Tibial nerve (tissue), 4 donors: ENCODE measurements at places on chromosomes 1 and 21.
A peak's percentile ranks its signal among the peaks of the same experiment; 100 is the strongest.

GRCh38 chr1:163213626-163214025 is 10.9 kb upstream of the RGS5 start:
- no peak for DNase-seq

GRCh38 chr1:232016616-232017015 is 390.0 kb downstream of the DISC1 start:
- no peak for DNase-seq

- no peak for DNase-seq
Observed at GRCh38 chr1:22287273-22287672, 144.4 kb upstream of the WNT4 start.

DNA sequence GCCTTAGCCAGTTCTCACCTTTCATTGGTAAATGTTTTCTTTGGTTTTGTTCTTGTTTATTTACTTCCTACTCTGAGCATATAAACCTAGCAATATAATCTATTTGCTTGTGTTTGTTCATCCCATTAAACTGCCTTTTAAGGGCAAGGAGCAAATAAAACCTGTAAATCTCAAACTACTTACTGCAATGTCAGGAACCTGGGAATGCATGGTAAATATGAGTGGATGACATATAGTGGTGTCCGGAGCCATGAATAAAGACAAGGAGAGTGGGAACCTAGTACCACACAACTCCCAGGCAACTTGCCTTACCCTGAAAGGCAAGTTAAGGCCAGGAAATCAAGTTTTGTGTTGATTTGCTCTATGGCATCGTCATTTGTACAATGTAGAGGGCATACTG is 1133.7 kb upstream of the NCAM2 start:
- no peak for DNase-seq

DNA sequence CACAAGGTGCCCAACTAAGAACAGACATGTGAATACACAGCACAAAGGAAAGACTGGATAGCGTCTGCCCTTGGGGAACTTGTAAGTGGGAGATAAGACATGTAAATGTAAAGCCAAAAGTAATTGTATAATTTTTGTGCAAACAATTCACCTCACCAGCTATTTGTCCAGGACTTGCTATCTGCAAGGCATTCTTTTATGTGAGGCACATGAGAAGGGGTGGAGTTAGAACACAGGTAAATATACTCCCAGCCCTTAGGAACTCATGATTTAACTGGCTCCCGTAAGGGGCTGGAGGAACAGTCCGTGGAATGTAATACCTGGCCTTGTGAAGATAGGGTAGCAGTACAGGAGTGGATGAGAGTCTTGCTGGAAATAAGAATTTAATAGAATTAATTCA is 61.3 kb downstream of the CDK18 start:
- no peak for DNase-seq

- no peak for DNase-seq
Observed at GRCh38 chr1:175179837-175180590, 12.6 kb downstream of the KIAA0040 start.

DNA sequence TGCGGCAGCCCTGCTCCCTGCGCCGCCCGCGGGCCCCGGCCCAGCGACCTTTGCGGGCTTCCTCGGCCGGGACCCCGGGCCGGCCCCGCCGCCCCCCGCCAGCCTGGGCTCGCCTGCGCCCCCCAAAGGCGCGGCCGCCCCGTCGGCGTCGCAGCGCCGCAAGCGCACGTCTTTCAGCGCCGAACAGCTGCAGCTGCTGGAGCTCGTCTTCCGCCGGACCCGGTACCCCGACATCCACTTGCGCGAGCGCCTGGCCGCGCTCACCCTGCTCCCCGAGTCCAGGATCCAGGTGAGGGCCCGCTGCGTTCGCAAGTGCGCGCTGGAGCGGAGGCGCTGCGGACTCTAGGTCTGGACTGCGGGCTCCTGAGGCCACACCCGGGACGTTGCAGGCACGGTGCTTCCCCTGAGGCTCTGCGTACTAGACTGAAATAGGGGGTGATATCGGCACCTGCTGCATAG is 351 bp downstream of the MIXL1 start:
- no peak for DNase-seq

DNA sequence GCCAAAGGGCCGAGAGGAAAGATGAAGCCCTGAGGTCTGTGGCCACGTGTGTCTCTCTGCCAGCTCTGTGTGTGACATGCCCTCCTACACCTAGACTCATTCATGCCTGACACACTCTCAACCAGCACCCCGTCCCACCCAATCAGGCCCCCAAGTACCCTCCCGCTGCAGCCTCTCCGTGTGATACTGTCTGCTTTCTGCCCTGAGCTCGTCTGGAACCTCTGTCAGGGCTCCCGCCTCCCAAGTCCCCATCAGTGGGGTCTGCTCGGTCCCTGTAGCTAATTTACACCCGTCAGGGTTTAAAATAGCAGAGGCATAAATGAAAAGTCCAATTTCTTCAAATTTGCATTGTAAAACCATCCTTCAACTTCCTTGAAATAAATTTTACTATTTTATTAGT is 20.7 kb downstream of the CASZ1 start:
- no peak for DNase-seq

GRCh38 chr21:23729331-23729730 is 1878.0 kb downstream of the MRPL39 start:
- DNase-seq: no peak

DNA sequence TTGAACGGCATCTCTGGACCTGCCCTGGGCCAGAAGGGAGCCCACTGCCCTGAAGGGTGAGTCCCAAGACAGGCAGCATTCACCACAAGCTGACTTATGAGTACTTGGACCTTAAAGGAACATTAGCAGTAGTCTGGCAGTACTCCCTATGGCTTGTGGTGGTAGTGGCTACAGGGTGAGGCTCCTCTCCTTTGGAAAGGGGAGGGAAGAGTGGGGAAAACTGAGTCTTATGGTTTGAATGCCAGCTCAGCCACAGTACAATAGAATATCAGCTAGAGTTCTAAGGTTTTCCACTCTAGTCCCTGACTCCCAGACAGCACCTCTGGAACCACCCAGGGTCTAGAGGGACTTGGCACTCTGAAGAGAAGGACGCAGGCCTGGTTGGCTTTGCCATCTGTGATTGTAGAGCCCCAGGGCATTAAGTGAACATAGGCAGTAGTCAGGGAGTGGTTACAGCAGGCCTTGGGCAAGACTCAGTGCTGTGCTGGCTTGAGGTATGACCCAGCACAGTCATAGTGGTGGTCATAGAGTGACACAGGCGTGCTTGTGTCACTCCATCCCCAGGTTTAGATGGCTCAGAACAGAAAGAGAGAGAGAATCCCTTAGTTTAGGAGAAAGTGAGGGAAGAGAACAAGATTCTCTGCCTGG is 31.0 kb downstream of the CD53 start:
- no peak for DNase-seq

GRCh38 chr1:89854140-89854539 is 33.3 kb downstream of the LRRC8D start:
- DNase-seq: no peak

DNA sequence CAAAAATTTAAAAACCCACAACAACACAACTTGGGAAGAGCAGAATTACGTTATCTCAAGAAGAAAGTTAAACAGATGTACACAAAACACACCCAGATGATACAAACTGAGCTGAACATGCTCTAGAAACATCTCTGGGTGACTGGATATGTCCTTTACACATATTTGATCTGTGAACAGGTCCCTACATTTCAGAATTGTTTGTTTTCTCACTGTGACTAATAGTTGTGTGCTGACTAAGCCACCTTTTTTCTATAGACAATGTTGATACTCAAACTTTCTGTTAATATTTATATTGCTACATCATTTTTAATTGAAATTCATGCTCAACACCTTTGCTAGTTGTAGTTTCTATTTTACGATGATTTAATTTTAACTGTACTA is 1.0 kb upstream of the F11R start:
- DNase-seq: no peak

- DNase-seq: no peak
Observed at GRCh38 chr1:228376262-228376628, 30.4 kb downstream of the TRIM11 start.

DNA sequence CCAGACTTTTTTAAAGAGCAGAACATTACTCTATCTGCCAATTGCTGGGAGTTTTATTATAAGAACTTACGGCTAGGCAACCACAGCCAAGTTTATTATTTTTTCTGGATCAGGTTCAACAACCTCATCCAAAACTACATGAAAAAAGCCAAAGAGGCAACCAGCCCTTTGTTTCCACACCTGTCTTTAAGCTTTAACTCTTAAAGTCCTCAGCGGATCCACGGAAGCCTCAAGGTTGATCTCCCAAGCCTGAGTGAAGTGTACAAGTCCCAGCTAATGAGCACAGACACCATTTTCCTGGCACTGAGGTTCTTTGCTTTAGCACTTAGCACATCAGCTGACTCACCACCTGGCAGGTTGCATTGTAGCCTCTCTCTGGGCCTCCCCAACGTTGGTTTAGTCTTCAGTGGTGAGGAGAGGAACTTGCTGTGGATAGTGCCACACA is 143.1 kb downstream of the TGFBR3 start:
- peak; percentile 62 for DNase-seq

GRCh38 chr1:240189386-240189989 is 97.8 kb downstream of the FMN2 start:
- DNase-seq: peak; percentile 48

GRCh38 chr1:161021165-161021969 is 415 bp upstream of the F11R start:
- DNase-seq: no peak

DNA sequence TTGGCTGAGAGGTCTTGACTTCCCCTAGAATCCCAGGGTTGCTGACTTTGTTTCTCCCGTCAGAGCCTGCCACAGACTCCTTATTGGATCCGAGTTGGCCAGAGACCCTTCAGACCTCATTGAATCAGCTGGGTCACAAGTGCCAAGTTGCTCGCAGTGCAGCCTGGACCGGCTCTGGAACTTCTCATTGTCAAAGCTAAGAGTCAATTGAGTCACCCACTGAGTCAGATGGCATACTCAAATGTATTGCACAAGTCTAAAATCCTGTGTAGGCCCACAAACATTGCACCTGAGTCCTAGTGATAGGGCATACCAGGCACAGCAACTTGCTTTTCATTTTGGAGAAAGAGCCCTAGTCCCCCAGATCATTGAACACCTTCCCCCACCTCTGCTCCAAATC is 20.4 kb upstream of the SCAF4 start:
- DNase-seq: no peak

- DNase-seq: no peak
Observed at GRCh38 chr1:242454262-242455051, 70.0 kb downstream of the PLD5 start.

GRCh38 chr21:32338209-32338921 is 39.7 kb downstream of the MRAP start:
- no peak for DNase-seq

- DNase-seq: peak; percentile 43
Observed at GRCh38 chr1:37945743-37946702, 830 bp downstream of the INPP5B start.

DNA sequence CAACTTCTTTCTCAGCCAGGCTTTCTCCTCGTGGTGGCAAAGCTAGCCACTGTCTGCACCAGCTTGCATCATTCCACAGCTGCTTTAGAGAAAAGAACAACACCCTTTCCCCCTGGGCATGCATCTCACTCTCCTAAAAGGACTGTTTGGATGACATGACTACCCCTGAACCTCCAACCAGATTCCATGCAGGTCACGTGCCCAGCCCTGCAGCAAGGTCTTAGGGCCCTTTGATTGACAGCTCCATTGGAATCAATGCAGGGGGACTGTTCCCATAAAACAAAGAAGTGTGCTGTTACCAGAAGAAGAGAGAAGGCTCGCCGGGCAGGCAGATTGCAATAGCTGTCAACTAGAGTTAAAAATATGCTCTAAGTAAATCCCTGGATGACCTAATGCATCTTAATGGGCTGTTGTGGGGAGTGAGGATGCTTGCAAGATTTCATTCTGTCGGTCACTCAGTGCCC is 24.4 kb downstream of the KCNA2 start:
- DNase-seq: no peak

DNA sequence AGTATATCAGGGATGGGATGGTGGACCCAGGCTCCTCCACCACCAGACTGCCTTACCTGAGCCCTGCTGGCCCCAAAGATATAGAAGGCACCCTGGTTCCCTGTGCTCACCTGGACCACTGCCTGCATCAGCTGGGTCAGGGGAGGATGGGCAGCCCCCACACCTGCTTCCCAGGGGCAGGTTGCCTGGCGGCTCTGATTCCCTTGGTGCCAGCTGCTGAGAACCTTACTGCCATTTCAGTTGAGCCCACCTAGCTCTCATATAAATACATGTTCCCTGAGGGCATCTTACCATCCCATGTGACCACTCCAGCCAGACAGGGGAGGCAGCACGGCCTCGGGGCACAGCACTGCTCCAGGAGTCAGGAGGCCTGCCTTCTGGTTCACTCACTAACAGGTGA is 24.4 kb downstream of the PSEN2 start:
- DNase-seq: no peak

DNA sequence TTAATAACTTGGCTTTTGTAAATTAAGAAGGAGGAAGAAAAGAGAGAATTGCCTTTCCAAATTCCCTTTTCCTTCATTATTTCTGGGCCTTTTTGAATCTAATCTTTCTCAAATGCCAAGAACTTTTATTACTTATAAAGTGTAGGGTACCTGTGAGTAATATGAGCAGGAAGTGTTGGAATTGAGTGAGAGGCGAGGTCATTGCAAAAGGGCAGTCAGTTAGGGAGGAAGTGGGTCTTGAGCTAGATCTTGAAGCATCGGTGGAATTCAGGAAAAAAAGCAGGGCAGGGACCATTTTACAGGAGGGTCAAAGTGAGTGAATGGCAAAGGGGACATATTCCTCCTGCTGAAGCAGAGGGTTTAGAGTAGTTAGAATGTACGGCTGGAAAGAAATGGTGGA is 23.4 kb downstream of the DDI2 start:
- no peak for DNase-seq

- DNase-seq: no peak
Observed at GRCh38 chr1:24052220-24052619, 59.7 kb downstream of the MYOM3 start.

GRCh38 chr1:207188901-207189300 is 84.9 kb downstream of the C4BPA start:
- no peak for DNase-seq

GRCh38 chr1:207959141-207959825 is 48.4 kb upstream of the CD34 start:
- DNase-seq: peak; percentile 56

DNA sequence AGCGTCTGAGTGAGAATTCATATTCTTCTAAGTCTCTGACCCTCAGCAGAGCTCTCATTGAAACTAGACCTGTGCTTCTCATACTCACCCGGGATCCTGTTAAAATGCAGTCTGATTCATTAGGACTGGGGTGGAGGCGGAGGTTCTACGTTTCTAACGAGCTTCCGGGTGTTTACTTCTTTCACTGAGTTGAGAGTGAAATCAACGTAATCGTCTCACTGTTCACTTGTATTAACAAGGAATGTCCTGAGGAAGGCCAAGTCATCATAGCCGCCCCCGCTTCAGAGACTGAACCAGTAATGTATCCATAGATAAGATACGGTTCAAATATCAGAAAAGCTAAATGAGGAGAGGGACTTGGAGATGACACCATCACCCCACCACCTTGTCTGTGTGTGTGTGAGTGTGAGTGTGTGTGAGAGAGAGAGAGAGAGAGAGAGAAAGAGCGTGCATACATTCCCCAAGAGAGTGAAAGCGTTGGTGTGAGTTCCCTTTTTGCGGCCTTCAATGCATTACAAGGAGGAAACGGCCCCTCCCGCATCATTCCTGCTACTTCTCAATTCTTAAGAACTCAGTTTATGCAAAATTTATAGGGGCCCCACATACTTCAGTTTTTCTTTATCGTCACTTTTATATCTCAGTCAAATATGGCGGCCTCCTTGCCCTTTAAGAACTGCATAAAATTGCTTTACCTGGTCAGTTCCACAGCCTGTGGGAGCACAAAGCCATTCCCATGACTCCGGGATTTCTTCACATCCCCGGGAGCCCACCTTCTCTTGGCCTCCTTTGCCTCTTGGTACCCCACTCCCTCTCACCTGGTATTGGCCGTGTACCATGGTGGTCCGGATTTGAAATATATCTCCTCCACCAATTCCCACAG is 19.8 kb downstream of the KMO start:
- DNase-seq: no peak
